ENCODE measurements at places on chromosomes 1 and 21.

GRCh38 chr1:162065016-162065415 is 4.5 kb upstream of the NOS1AP start:
- DNase-seq = no peak

- no peak for DNase-seq
Measured at GRCh38 chr1:117695796-117696490, 90.1 kb downstream of the TENT5C start.

GRCh38 chr1:18749569-18749968 is 109.9 kb downstream of the TAS1R2 start:
- no peak for DNase-seq

DNA sequence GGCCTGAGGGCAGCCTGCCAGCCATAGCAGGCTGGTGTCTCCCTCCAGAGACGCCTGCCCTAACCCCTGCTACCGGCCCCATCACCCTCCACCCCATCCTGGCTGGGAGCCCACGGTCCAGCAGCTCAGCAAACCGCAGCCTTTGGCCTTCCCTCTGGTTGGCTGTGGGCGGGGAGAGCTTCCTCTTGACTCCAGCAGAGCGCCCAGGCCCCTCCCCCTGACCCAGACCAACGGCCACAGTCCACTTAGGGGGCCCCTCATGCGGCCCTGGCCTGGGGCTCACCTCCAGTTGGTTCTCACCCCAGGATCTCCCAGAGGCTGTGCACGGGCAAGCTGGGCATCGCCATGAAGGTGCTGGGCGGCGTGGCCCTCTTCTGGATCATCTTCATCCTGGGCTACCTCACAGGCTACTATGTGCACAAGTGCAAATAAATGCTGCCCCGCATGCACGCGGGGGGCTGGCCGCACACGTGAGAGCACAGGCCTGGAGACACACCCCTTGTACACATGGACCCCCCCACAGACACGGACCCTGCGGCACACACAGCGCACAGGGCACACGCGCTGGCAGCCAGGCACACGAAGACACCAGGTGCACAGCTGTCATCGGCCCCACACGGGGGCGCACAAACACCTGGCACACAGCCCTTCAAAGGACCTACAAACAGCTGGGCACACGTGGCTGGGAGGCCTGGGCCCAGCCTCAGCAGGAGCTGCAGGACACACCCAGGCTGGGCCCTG is 3.1 kb downstream of the SMIM1 start:
- DNase-seq = no peak

DNA sequence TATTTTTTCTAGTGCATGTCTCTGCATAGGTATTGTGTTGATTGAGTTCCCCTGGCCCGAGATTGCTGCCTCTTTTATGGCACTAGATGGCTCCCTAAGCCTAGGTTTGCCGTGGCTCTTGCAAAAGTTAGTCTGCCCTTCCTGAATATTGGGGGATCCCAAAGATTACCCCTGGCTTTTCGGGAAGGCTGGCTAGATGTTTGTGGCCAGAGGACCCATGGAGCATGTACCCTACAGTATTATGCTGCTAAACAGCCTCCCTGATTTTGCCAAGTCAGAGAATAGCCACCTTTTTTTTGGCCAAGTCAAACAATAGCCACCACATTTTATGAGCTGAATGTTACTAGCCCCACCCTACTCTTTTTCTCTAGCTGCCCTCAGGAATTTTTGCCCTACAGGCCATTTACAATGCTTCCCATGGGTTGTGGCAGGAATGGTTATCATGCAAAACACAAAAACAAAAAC is 343.2 kb downstream of the OLFM3 start:
- peak; percentile 5 for DNase-seq

- peak; percentile 37 for DNase-seq
Measured at GRCh38 chr1:157596384-157596783, 1.5 kb downstream of the FCRL4 start.

GRCh38 chr1:21289700-21290545 is at the start of gene ECE1:
Gene ECE1, minus strand, starts transcription at chr1:21290463. Its CDS starts 49 bp downstream, at chr1:21290414.
- no peak for DNase-seq

DNA sequence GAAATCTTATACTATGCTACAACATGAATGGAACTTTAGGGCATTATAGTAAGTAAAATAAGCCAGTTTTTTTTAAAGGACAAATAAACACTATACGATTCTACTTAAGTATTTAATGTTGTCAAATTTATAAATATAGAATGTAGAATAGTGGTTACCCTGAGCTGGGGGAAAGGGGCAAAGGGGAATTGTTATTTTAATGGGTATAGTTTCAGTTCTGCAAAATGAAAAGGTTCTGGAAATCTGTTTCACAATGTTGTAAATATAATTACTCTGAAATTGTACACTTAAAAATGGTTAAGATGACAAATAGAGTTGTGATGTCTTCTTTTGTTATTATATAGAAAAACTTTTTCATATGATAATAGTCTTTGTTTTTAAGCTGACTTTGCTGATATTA is 366.3 kb downstream of the MRPL39 start:
- no peak for DNase-seq

DNA sequence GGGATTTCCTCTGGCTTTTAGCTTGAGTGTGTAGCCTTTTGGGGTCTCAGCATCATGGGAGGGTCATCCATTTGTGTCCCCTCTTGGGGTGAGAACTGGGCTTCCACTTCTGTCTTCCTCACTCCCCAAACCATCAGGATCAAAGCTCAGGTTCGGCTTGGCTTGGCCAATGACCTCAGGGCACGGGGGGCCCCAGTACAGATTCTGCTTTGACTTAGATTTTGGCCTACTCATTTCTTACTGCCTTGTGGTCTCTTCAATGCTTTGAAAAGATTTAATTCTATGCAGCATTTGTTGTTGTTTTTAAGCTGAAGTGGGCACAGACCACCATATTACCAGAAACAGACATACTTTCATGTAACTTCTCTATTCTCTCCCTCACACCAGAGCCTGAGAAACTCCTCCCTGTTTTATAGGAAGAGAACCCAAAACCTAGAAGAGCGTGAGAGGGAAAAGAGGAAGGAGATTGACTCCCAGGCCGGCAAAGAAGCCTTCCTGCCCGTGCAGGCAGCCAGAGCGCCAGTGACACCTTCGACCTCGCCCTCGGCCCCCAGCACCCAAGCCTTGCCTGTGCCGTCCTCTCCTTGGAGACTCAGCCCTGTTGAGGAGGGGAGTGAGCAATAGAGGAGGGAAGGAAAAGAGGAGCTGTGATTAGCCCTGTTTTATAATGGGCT is 1.9 kb upstream of the S100A3 start:
- no peak for DNase-seq

DNA sequence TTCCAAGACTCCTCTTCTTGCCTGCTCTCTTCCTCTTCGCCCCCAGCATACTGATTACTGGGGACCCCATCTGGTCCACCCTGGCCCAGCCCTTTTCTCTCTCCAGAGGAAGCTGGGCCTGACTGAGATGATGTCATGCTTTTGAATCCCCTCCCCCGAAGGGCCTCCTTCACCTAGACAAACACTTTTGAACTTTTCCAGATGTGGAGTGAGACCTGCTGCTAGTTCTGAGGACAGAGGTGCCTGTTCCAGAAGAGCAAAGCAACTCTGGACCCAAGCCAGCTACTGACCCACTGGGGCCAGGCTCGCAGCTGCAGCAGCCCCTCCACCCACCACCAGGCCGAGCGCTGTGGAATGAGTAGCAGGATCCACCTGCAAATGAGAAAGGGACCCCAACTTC is 8.4 kb downstream of the CD34 start:
- no peak for DNase-seq

DNA sequence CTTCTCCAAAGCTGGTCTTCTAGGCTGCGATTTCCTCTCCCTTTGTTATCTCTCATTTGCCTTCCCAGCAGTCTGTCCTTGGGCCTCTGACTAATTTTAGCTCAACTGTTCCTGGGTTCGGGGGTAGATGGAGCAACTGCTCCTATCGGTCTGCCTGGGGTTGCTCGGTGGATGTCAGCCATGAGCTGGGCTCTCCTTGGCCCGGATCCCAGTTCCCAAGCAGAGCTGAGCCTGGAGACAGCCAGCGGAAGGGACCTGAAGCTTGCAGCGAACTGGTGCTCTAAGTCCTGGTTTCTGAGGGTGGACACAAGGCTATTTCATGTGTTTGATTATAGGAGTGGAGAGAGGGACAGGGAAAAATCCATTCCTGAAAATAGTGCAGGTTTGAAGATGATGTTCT is 423.0 kb downstream of the RPS6KC1 start:
- DNase-seq = no peak

DNA sequence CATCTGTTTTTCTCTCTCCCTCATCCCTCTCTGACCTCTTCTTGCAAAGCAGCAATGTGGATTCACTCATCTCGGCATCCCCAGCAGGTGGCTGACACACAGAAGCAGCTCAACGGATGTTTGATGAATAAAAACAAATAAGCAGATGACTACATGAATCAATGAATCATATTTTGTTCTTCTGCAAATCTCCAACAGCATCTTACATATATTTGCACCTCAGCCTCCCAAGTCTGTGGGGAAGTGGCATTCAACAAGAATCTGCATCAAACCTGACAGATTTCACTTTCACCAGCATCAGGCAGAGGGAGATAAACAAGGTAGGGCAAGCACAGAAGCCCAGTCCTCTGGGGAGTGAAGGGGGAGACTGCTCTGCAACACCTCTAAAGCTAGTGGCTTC is 34.0 kb downstream of the CAPN8 start:
- DNase-seq = no peak

DNA sequence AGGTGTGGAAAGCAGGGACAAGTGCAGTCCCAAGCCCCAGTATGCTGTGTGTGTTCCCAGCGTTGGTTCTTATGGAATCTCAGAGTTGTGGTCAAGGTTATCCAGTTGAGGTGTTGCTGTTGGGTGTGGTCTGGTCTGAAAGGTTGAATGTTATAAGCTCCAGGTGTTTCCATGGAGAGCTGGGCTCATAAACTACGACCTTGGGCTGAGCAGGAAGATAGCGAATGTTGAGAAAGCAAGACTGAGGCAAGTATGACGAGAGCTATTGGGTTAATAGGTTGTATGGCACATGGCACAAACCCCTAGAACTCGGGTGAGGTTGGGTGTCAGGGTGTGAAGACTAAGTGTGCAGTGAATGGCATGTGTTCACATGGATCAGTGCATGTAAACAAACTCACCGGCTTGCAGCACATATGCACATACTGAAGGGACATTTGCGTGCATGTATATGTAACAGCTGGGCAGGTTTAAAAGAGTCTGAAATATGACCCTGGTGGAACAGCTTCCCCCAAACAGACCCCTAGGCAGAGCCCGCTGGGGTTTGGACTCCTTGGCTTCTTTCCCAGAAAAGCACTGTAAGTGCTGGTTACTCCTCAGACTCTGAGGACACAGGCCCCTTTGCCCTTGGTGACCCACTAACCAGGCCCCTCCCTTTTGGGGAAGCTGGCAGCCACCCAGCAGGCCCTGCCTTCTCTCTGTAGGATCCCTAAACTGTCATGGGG is 117.5 kb downstream of the NAV1 start:
- no peak for DNase-seq

DNA sequence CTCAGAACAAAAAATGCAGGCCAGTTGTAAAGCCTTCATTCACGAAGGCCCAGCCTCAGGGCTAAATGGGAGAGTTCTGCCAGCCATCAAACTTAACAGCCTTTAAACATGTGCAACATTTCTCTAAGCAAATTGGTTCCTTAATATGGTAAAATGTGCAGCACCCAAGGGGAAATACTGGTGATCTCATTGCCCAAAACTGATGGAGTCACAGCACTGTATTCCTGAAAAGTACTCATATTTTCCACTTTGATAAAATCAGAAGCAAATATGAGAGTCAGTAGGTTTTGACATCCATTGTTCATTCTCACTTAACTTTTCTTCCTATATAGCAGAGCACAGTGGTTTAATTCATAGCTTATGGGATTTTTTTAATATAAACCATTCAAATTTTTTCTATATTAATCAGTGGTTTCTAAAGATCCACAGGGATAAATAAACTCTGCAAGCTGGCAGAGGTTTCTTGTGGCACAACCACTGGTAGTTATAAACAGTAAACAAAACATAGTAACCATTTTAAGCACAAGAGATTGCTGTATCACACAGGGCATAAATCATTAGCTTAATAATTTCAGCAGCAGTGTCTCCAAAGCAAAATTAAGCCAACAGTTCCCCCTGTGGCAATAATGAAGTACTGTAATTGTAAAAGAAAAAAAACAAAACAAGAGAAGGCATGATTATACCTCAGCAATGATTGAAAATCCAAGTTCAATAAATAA is 106.9 kb upstream of the LYPLAL1 start:
- no peak for DNase-seq

DNA sequence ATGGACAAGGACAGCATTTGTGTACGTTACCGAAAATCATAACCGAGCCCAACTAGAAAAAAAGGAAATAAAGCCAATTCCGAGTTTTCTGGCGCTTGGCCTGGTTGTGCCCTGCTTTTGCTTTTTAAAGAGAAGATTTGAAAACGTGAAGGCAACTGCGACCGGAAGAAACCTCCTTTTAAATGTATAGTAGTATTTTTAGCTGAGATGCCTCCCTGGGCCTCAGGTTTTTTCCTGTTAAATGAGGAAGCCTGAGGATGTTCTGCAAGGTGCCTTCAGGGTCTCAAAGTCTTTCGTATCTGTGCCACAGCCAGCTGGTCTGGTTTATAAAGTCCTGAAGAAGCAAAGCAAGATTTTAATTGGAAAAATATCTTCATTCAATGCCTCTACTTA is 371 bp upstream of the ODF2L start:
- no peak for DNase-seq

DNA sequence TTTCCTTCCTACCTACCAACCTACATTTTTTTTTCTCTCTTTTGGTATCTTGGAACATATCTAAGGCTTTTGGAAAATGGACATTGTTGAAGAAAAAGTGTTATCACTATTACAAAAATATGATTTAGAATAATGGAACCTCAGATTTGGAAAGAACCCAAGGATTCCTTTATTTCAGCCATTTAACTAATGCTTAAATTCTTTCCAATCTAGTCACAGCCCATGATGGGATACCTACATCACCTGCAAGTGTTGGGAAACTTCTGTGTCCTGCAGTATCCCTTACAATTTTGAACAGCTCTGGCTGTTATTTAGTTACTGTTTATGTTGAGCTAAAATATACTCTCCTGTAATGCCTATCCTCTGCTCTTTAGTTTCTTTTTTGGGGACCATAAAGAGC is 22.3 kb upstream of the APOBEC4 start:
- no peak for DNase-seq

DNA sequence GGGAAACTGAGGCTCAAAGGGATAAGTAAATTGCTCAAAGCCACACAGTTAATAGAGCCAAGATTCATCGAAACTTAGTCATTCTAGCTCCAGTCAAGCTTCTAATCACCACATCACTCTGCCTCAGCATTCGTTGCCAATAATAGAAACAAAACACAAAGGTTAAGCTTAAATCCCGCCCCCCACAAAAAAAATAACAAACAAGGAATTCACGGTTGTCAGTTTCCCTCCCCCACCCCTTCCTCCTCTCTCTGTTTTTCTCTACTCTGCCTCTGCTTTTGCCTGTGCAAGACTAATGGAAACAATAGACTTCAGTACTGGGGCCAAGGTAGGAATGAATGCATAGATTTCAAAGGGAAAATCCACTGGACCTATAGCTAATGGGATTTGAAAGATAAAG is 70.7 kb upstream of the ZNF644 start:
- DNase-seq = no peak

DNA sequence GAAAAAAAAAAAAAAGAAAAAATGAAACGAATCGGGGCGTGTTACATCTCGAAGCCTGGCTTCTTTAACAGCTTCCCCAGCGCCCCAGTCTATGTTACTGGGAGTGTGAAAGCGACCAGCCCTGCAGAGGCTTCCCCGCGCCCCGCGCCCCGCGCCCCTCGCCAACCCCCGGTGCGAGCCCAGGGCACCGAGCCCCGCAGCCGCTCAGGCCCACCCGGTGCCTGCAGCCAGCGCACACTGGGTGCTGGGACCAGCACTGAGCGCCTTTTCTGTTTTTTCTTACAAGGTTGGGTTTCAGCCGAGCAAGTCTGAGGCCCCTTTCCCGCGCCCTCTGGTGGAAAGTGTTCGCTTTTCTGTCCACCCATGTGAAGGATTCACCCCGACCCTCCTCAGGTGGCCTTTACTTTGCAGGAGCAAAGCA is 42.1 kb upstream of the ZNF496 start:
- DNase-seq = no peak

Measured in GM12864 (cell line).